ENCODE measurements at places on chromosomes 12 and 14.

DNA sequence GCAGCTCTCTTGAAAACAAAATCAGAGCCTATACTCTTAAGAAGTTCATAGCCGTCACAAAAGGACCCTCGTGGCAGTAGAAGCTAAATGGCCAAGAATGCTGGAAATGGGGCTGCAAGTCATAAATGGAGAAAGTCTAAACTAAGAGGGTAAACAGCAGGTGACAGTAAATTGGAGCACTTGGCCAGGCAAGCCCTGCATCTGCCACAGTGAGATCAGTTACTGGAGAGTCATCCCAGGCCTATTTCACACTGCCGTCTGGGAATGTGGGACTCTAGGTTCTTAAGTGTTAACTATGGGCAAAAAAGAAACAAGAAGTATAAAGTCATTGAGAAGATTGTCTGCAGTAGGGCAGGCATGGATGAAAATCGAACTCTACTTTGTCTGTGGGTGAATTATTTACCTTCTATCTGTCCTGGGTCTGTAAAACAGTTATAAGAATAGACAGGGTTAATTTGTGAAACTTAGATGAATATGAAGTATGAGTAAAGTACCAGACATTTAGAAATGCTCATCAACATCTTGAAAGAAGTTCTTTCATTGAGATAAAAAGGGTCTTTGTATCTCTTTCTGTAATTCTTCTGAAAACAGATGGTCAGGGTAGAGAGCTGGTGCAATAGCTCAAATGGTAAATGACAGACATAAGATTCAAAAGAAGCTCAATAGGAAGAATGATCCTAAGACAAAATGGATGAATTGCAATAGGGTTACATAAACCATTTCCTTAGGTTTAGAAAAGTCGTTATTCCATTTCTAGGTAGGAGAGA, 792.5 kb downstream of the DIO2 start:
- no peak for DNase-seq

DNA sequence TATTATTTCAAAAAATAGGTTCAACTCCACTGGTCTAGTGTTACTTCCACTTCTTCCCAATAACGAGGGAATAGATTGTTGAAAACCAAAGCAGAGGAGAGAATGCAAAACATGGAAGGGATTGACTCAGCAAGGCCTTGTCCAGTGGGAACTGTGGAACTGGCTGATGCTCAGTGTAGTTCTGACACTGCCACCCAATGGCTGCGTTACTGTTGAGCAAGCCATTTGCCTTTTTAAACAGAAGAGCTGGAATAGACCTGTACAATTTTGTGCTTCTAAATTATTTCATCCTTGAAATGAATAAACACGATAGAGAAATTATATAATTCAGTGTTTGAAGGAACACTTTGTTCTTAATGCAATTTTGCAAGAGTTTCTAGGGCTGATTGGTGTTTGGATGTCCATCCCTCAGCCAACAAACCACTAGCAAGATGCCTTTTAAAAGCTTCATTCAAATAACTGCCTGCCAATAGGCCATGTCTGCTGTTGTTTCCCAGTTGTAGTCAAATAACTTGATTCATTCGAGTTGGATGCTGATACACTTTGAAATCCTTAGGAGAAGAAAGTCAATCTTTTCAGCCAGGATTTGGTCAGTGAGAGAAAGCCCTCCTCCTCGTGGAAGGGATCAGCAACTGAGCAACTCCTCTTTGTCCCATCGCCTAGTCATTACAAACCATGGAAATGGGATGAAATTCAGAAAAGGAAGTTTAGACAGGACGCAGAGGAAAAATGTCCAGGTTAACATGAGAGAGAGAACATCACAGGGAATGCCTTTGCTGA, 7.3 kb upstream of the MGP start:
- no peak for DNase-seq

GRCh38 chr14:57038689-57039088, 228.4 kb upstream of the OTX2 start:
- no peak for DNase-seq

DNA sequence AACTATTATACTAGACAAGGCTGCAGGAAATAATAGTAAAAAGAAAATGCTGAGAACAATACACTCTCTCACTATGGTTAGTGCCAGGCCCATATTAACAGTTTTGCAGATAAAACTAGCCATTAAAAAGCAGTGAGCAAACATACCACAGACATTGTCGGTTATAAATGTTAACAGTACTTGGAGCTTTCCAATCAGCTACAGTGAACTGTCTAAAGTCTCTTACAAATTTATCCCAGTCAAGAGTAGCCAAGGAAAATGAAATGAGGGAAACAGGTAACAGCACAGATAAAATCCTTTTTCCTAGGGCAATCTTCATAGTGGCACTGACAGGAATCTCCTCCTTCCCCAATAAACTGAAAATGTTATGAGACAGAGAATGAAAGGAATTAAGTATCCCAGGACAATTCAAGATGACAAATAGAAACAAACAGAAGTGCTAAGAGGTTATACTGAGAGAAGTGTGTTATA, 30.8 kb downstream of the PAWR start:
- no peak for DNase-seq

DNA sequence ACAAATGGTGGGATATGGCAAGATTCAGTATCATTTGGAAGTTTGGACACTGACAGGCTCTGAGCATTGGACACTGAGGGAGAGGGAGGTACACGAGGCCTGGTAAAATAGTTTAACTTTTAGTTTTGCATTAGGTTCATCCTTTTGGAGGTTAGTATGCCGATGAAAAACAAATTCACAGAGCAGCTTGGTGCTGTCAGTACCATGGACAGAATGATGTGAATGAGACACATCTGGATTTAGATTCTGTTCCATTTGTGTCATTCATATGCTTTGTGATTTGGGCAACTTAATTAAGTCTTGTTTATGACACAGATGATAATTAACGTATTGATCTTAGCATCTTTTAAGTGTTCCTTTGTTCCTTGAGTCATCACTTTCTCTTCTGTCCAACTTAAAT, 33.7 kb downstream of the GPHN start:
- no peak for DNase-seq

DNA sequence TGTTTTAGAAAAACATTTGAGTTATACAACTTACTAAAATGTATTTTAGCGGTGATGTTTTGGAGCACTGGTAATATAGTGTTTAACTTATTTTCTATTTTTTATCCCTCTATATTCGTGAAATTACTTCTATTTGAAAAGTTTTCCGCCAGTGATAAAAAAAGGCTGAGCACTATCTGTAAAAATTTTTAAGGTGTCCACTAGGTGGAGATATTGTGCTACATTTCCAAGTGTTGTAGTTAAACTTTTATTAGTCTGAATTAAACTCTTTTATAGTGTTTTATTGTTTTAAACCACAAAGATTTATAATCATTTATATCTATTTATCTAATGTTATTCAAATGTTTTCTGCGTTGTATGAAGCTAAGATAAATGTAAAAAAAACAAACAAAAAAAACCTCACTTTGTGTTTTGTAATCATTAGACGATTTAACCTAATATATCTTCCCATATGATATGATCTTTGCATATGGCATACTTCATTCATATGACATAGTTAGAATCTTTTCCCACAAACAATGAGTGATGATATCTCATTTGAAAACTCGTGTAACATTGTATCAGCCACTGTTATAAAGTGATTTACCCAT, 11.8 kb downstream of the ALG10B start:
- DNase-seq: no peak

- DNase-seq: no peak
These were observed 33.4 kb upstream of the SYNDIG1L start for GRCh38 chr14:74459289-74459946.

GRCh38 chr12:5073054-5073453, 29.4 kb downstream of the KCNA5 start:
- DNase-seq: no peak

DNA sequence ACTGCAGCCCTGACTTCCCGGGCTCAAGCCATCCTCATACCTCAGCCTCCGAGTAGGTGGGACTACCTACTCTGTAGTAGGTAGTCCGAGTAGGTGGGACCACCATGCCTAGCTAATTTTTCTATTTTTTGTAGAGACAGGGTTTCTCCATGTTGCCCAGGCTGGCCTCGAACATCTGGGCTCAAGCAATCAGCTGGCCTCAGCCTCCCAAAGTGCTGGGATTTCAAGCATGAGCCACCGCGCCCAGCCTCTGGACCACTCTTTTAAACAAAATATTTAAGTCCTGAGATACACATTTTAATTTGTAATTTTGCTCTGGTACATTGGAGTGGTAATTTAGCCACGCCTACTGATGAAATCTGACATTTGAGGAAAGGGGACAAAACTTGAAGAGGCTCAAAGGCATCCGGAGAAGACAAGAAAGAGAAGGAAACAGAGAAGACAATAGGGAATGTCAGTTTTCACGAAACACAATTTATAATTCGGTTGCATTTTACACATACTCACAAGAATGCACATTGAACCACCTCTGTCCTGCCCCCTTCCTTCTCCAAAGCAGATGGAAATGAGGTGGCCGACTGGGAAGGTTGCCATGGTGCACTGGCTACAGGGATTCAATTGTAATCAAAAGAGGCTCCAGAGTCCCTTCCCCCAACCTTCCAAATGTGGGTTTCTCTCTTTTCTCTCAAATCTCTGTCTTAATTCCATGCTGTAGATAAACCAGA, 9.7 kb upstream of the TUBA1A start:
- no peak for DNase-seq

GRCh38 chr12:124461851-124462623, 105.4 kb downstream of the NCOR2 start:
- DNase-seq: no peak

- DNase-seq: no peak
These were observed 221.9 kb upstream of the KITLG start for GRCh38 chr12:88802096-88802706.

- no peak for DNase-seq
These were observed 94.7 kb downstream of the TSPAN8 start for GRCh38 chr12:71063087-71063486.

DNA sequence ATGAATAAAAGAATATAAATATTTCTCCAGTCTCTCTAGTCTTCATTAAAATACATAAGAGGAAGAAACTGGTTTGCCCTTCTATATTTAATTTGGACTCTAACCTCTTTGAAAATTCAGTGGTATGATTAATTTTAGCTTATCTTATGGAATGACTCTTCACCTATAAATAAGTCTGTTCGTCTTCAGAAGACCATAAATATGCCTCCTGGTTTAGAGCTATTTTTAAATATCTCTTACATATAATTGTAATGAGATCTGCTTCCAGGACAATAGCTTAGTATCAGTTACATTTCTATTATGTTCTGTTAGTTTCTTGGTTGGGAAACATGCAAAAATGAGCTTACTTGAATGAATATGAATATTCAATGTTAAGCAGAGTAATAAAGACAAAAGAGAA, 257.5 kb upstream of the HMGA2 start:
- DNase-seq: no peak

GRCh38 chr14:104323551-104324175, 185.3 kb downstream of the KIF26A start:
- DNase-seq: no peak

DNA sequence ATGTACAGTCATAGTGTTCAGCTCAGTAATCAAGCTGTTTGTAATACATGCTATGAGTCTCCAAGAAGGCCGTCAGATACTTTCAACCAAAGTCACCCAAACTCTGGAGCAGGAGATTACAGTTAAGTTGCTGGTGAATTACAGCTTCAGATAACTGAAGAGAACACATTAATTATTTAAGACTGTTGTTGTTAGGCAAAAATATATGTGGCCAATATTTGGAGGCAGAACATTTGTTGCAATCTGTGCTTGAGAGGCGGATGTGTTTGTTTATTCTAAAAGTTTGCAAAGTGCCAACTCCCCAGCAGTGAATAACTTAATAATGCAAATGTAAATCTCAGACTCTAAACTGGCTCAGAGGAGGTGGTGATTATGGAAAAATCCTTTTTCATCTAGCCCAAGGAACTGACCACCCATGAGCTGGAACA, 300.7 kb upstream of the TBX3 start:
- no peak for DNase-seq

DNA sequence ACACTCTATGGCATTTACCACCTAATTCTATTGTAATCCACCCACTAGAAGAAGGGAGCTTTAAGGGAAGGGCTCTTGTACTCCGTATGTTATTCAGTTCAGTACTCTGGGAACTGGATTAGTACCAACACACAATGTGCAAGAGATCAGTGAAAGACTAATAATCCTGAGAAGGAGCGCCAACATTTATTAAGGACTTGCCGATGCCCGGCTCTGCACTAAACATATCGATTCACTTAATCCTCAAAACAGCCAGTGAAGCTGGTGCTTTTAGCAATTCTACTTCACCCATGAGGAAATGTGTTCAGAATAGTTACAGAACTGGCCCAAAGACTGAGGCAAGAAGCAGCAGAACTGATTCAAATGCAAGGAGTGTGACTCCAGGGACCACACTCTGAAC, 80.9 kb downstream of the RPS6KA5 start:
- DNase-seq: no peak

DNA sequence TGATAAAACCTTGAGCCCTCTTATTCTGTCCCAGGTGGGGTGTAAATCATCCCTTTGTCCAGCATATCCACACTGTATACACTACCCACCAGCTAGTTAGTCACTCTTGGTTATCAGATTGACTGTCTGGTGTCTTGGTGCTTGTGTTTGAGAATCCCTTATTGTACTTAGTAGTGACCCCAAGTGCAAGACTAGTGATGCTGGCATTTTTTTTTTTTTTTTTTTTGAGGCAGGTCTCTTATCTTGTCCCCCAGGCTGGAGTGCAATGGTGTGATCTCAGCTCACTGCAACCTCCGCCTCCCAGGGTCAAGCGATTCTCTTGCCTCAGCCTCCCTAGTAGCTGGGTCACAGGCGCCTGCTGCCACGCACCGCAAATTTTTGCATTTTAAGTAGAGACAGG, 5.8 kb downstream of the VRK1 start:
- no peak for DNase-seq

DNA sequence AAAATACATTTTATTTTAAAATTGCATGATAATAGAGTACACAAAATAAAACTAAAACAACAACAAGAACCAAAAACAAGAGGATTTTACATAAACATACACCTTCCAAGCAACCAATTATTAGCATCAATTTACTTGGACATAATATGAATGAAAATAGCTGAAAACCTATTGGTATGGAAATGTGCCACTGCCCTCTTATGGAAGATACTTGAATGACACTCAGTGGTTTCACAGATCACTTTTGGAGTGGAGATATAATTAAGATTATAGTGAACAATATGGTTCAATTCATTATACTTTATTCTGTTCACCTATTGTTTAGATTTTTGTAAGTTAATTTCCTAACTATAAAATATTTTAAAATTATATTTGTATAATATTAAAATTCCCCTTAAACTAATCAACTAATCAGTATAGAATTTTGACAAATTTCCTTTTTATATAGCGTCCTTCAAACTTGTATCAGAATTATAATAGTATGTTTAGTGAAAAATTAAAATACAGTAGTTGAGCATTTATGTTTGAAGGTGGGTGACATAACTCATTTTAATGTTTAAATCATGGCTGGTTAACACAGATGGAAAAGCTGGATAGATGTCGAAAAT, 70.1 kb downstream of the SLC6A15 start:
- DNase-seq: no peak

Measured in T-helper 22 cell (primary cell).